NCI-H2107 (cell line): ENCODE measurements at places on chromosomes 5 and 9.

DNA sequence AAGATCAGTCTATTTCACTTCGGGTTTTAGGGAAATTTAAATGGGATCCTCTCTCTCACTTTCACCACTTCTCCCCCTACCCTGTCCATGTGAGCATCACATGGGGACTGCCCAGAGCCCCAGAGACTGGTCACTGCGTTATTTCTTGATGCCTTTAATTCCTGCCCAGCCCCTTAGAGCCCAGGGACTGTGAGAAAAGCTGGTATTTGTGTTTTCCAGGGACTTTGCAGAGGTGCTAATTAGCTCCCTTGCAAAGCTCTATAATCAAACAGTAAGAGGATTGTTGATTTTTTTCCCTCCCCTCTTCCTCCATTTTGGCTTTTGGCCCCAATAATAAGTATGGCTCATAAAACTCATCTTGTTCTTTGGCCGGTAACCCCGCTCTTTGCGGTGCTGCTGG is 35.6 kb downstream of the NTRK2 start:
- no peak for DNase-seq

DNA sequence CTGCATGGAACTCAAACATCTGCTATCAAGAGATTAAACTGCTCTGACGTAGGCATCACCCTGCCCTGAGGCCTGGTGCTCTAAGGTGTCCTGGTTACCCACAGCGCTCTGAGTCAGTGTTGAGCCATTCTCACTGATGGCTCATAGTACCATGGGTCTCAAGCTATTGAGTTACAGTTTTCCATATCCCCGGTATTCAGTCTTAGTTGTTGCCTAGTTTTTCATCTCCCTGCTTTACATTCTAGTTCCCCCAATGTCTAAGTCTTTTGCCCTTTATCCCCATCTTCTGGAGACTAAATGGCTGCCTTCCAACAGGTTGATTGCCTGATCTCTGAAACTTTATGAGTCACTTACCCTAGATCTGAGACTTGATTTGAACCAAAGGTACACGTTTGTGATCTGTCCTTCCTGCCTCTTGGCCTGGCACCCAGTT is 161.2 kb upstream of the PTGER4 start:
- no peak for DNase-seq

- no peak for DNase-seq
Observed at GRCh38 chr9:125214186-125214585, 13.8 kb downstream of the RABEPK start.

- DNase-seq = no peak
Observed at GRCh38 chr5:65903581-65903980, 22.8 kb upstream of the ERBIN start.

- DNase-seq = no peak
Observed at GRCh38 chr5:157286761-157287211, 20.9 kb downstream of the CYFIP2 start.
